ENCODE measurements at places on chromosomes 12 and 14. TPM values are rescaled to one million over a fixed set of nuclear protein-coding genes. Genes with fewer than 3 reads are reported as not detected.

- peak; percentile 71 for DNase-seq
These were observed 5.5 kb upstream of the CISTR start for GRCh38 chr12:53757101-53757770.

- DNase-seq: peak; percentile 37
These were observed 1.0 kb downstream of the ITFG2 start for GRCh38 chr12:2813214-2814185.

DNA sequence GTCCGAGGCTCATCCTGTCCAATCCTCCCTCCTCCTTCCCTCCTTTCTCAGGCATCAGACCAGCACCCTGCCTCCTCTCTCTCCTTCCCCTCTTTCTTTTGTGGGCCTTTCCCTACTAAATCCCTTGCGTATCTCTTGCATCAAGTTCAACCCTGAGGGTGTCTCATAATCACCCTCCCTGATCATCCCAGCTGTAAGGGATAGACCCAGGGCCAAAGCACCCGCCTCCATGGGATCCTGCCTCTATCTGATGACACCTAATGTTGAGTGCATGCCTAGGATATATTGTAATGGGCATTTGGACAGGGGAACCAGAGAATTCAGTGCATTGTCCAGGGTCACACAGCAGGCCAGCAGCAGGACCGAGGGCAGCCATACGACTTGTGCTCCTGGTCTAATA is 84.9 kb downstream of the PHETA1 start:
- no peak for DNase-seq

- no peak for DNase-seq
These were observed 58.0 kb upstream of the EVL start for GRCh38 chr14:100007254-100007653.

DNA sequence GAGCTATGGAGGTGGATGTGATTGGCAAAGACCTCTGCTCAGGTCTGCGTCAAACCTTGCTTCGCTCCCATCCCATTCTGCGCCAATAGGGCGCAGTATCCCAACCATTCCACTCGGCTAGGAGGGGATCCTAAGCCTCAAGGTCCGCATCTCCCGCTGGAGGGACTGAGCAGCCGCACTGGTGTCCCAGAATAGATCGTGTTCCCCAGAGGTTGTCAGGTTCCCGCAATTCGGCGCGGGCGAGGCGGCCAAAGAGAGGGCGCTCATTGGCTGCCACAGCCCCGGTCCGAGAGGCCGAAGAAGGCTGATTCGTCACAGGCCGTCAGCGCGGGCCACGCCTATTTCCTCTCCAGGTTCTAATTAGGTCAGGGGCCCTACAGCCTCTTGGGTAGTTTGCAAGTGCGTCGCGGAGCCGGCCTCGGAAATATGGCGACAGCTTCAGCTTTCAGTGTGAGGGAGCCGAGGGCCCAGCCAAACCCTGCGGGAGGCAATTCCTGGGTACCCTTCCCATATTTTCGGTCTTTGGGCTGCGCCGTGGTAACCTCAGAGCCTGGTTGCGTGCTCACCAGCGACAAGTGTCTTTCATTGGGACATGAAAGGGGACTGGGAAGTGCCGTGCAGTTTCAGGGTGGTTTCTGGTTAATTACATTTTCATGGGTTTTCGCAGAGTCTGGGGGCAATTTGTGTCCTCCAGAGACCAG is 5.0 kb downstream of the OR10AD1 start:
- peak; percentile 98 for DNase-seq

DNA sequence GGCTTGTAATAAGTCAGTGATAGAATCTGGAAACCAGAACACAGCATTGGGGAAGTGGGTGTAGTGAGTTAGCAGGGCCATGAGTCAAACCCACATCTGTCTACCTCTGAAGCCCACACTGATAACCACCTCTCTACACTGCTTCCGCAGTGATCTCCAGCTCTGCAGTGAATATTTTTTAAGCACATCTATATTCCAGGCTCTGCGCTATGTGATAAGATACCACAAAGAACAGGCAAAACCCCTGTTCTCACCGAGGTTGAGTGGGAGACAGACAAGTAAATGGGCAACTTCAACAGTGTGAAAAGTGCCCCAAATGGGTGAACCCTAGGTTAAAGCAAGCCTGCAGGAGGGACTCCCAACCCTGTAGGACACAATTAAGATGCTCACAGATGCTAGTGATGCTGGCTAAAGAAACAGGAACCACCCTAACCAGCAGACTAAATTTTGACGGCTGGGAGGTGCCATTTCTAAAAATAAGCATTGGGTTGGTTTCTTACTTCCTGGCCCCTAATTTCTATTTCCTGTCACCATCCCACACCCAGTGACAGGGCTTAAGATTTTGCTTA is 375.0 kb downstream of the DPF3 start:
- DNase-seq: no peak

- no peak for DNase-seq
These were observed 42.3 kb upstream of the FRMD6 start for GRCh38 chr14:51609251-51609954.

DNA sequence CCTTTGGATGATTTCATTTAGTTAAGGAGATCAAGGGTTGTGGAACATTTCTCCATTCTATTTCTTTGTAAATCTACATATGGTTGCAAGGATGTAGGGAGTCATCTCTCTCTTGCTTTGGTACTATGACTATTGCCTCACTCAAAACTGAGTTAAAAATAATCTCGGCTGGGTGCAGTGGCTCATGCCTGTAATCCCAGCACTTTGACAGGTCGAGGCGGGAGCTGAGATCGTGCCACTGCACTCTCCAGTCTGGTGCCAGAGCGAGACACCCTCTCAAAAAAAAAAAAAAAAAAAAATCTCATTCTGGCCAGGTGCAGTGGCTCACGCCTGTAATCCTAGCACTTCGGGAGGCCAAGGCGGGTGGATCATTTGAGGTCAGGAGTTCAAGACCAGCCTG is 24.8 kb upstream of the PPM1H start:
- no peak for DNase-seq

GRCh38 chr12:122413516-122414404 is 8.7 kb downstream of the CLIP1 start:
- DNase-seq: no peak

DNA sequence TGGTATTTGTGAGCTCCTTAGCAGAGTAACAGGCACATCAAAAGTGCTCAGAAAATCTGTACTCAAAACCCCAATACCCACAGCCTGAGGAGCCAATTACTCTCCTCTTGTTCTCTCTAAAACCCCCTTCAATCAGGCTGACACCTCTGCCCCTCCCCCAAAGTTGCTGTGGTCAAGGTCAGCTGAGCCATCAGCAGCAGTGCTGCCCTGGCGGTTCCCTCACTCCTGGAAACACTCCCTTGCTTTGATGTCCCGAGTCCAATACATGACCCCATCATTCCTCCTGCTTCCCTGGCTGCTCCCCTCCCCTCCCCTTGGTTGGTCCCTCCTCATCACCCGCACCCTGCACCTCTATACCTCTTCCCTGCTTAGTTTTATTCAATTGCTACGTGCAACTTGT is 57.2 kb upstream of the C14orf132 start:
- no peak for DNase-seq

GRCh38 chr12:47317175-47317915 is 237.6 kb upstream of the AMIGO2 start:
- no peak for DNase-seq

DNA sequence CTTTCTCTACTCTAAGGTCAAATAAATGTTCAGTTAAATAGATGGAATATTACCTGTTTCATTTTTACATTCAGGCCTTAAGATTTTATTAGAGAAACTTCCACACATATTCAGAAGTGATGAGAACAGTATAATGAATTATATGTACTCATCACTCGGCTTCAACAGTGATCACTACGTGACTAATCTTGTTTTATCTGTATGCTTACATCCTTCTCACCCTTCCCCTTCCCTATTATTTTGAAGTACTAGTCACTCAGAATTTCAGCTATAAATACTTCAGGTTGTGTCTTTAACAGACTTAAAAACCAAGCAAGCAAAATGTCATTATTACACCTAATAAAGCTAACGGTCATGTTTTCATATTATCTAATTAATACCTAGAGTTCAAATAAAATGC is 34.9 kb downstream of the ETV6 start:
- no peak for DNase-seq

DNA sequence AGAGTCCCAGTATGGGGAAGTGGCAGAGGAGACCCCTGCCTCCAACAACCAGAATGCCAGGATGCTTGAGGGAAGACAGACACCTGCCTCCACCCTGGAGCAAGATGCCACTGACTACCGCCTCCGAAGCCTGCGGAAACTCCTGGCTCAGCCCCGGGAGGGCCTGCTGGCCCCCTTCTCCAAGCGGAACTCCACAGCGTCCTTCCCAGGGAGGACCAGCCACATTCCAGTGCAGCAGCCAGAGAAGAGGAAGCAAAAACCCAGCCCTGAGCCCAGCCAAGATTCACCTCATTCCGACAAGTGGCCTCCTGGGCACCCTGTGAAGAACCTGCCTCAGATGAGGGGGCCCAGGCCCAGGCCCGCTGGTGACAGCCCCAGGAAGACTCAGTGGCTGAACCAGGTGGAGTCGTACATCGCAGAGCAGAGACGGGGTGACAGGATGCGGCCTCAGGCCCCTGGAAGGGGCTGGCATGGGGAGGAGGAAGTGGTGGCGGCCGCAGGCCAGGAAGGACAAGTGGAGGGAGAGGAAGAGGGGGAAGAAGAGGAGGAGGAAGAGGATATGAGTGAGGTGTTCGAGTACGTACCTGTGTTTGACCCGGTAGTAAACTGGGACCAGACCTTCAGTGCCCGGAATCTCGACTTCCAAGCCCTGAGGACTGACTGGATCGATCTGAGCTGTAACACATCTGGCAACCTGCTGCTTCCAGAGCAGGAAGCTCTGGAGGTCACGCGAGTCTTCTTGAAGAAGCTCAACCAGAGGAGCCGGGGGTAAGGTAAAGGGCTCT is 93.7 kb downstream of the B4GALNT3 start:
- DNase-seq: no peak

- DNase-seq: no peak
These were observed 19.1 kb downstream of the RPAP3 start for GRCh38 chr12:47686645-47687240.

DEGS2 gene
- polyA plus RNA-seq: 0.10 TPM

PPP1R1A gene
- polyA plus RNA-seq: 46.6 TPM

ADAMTS20 gene
- polyA plus RNA-seq: not detected

Measured in heart right ventricle (tissue), 16 donors.